ENCODE measurements at places on chromosomes 1 and 21.

- H3K27me3 ChIP-seq = no peaks in the 10 kb centered on the region
- H3K27ac ChIP-seq = no peak overlapping the region
- H3K4me1 ChIP-seq = peaks cover 20% of the 10 kb centered on the region
- peak overlapping the region; percentile 84 for H3K4me3 ChIP-seq
These were observed 203.0 kb downstream of the TOMM20 start for GRCh38 chr1:234925440-234926263.

- no peaks in the 10 kb centered on the region for H3K27me3 ChIP-seq
- H3K4me3 ChIP-seq = no peak overlapping the region
- no peaks in the 10 kb centered on the region for H3K4me1 ChIP-seq
- no peak for DNase-seq
- H3K36me3 ChIP-seq = peaks cover 18% of the 10 kb centered on the region
- no peak overlapping the region for H3K27ac ChIP-seq
These were observed 28.6 kb upstream of the TXLNA start for GRCh38 chr1:32150847-32151246.

- no peaks in the 10 kb centered on the region for H3K27me3 ChIP-seq
- no peak overlapping the region for H3K4me3 ChIP-seq
- H3K36me3 ChIP-seq = no peaks in the 10 kb centered on the region
These were observed 4.5 kb upstream of the CTNNBIP1 start for GRCh38 chr1:9914610-9914937.

DNA sequence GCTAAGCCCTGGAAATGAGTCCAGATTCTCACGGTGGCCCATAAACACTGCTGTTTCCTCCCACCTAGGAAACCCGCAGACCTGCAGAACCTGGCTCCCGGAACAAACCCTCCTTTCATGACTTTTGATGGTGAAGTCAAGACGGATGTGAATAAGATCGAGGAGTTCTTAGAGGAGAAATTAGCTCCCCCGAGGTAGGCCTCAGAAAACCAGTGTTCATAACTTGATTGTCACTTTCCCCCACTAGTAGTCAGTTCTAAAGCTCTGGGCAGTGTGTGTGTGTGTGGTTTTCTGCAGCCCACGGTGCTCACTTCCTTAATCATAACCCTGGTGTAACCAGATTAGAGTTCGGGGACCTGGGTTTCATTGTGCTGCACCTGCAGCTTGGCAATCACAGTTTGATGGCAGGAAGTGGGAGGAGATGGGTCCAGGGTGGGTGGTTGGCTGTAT lies 39.1 kb downstream of the CLIC6 start:
- peaks cover 6% of the 10 kb centered on the region for H3K27me3 ChIP-seq
- no peaks in the 10 kb centered on the region for H3K36me3 ChIP-seq
- H3K27ac ChIP-seq = no peak overlapping the region
- DNase-seq = no peak

DNA sequence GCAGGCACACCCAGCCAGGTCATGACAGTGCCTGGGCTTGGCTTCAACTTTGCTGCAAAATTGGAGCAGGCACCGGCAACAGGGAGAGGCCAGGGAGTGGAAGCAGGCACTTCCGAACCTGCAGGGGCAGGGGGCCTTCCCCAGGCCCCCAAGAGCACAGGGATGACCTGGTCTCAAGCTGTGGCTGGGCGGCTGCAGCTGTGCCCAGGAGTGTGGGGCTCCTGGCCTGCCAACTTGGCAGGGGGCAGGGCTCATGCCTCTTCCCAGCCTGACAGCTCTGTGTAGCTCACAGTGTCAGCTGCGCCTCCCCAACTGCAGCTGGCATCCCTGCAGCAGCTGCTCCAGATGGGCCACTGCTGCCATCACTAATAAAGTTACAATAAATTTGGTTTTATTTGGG lies 51.5 kb upstream of the SCYL3 start:
- DNase-seq = no peak
- no peaks in the 10 kb centered on the region for H3K27me3 ChIP-seq
- H3K4me1 ChIP-seq = no peaks in the 10 kb centered on the region
- H3K4me3 ChIP-seq = no peak overlapping the region
- H3K27ac ChIP-seq = no peak overlapping the region
- peaks cover 7% of the 10 kb centered on the region for H3K36me3 ChIP-seq

DNA sequence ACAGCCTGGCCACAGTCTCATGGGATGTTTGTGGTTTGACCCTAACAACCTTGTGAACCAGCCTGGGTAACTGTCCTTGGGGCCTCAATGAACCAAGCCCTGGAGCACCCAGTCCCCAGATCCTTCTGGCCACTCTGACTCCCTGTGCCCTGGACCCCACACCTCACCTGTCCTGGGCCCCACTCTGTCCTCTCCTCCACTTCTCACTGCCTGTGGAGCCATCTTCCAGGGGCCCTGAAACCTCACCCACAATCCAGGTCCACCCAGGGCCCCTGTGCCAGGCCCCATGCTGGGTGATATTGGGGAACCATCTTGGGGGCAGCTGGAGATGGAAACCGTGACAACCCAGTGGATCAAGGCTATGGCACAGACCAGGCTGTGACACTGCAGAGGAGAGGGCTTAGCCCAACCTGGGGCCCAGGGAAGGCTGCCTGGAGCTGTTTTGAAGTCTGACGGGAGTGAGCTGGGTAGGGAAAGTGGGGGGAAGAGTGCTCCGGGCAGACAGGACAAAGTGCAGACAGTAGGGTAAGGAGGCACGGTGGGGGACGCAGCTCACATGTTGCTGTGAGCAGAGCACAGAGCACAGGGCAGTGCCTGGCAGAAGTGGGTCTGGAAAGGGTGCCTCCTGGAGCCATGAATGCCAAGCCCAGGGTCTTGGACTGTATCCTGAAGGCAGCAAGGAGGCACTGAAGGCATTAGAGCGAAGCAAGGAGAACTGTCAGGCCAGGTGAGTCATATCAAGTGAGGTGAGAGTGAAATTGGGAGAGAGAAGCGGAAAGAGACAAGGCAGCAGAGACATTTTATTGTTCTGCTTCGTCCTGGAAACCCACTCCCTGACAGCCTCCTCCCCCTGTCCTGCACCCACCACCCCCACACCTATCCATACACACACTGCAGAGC lies 12.1 kb upstream of the LRP8 start:
- no peaks in the 10 kb centered on the region for H3K36me3 ChIP-seq
- no peak for DNase-seq
- no peak overlapping the region for H3K4me3 ChIP-seq
- peaks cover 1% of the 10 kb centered on the region for H3K4me1 ChIP-seq
- H3K27ac ChIP-seq = no peak overlapping the region

GRCh38 chr1:165117482-165117881 lies 239.0 kb downstream of the LMX1A start:
- no peaks in the 10 kb centered on the region for H3K27me3 ChIP-seq
- H3K36me3 ChIP-seq = no peaks in the 10 kb centered on the region
- no peak overlapping the region for H3K27ac ChIP-seq
- no peaks in the 10 kb centered on the region for H3K4me1 ChIP-seq
- no peak overlapping the region for H3K4me3 ChIP-seq

GRCh38 chr1:199292896-199293295 lies 654.1 kb downstream of the PTPRC start:
- no peaks in the 10 kb centered on the region for H3K4me1 ChIP-seq
- no peaks in the 10 kb centered on the region for H3K36me3 ChIP-seq
- no peak overlapping the region for H3K27ac ChIP-seq
- DNase-seq = no peak
- H3K4me3 ChIP-seq = no peak overlapping the region
- H3K27me3 ChIP-seq = peaks cover 13% of the 10 kb centered on the region

GRCh38 chr21:20646431-20647165 lies 351.6 kb upstream of the NCAM2 start:
- no peaks in the 10 kb centered on the region for H3K36me3 ChIP-seq
- DNase-seq = no peak
- no peak overlapping the region for H3K27ac ChIP-seq
- H3K4me3 ChIP-seq = no peak overlapping the region

GRCh38 chr21:43723648-43724047 lies 4.7 kb downstream of the PDXK start:
- H3K27me3 ChIP-seq = no peaks in the 10 kb centered on the region
- no peak overlapping the region for H3K4me3 ChIP-seq
- no peak for DNase-seq
- peaks cover 46% of the 10 kb centered on the region for H3K4me1 ChIP-seq

DNA sequence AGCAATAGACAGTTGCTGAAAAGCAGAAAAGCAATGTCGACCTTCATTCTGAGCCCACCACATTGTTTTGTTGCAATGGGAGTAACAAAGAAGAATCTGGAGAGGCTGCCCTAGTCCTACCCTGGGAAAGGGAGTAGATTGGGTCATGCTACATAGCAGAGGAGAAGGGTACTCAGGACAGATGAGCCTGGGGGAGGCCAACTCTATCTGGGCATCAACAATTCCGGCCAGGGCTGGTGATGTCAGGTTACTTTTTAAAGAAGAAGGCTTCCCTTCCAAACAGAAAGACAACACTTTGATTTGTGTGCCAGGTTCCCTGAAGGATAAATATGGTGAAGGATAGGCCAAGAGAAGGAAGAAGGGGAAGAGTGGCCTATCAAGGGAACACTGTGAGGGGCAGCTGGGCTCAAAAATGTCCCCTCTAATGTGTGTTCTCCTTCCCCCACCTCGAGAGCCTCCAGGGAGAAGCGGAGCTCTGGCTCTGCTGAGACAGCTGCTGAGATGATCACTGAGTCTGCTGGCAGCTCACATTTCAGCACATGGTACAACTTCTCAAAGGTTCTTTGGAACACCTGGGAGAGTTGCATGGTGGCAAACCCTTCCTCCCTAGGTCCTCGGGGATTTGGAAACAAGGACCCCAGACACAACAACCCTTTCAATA lies 3.2 kb upstream of the ADIPOR1 start:
- H3K27me3 ChIP-seq = no peaks in the 10 kb centered on the region
- H3K4me3 ChIP-seq = no peak overlapping the region
- peaks cover 18% of the 10 kb centered on the region for H3K36me3 ChIP-seq
- peaks cover 25% of the 10 kb centered on the region for H3K4me1 ChIP-seq
- no peak for DNase-seq
- no peak overlapping the region for H3K27ac ChIP-seq

- no peaks in the 10 kb centered on the region for H3K4me1 ChIP-seq
- no peaks in the 10 kb centered on the region for H3K36me3 ChIP-seq
- H3K27ac ChIP-seq = no peak overlapping the region
- H3K27me3 ChIP-seq = peaks cover 10% of the 10 kb centered on the region
- no peak overlapping the region for H3K4me3 ChIP-seq
- DNase-seq = no peak
These were observed 38.5 kb upstream of the EFCAB14 start for GRCh38 chr1:46757247-46757955.

GRCh38 chr1:192445241-192445640 lies 128.4 kb downstream of the RGS21 start:
- H3K36me3 ChIP-seq = no peaks in the 10 kb centered on the region
- no peak overlapping the region for H3K27ac ChIP-seq
- H3K4me3 ChIP-seq = no peak overlapping the region
- H3K27me3 ChIP-seq = peaks cover 4% of the 10 kb centered on the region
- DNase-seq = no peak
- H3K4me1 ChIP-seq = no peaks in the 10 kb centered on the region

GRCh38 chr1:206855859-206856258 lies 9.6 kb upstream of the IL20 start:
- H3K36me3 ChIP-seq = no peaks in the 10 kb centered on the region
- no peak overlapping the region for H3K4me3 ChIP-seq
- no peaks in the 10 kb centered on the region for H3K4me1 ChIP-seq
- H3K27ac ChIP-seq = no peak overlapping the region

- no peak for DNase-seq
- no peaks in the 10 kb centered on the region for H3K27me3 ChIP-seq
- no peaks in the 10 kb centered on the region for H3K4me1 ChIP-seq
- H3K36me3 ChIP-seq = no peaks in the 10 kb centered on the region
These were observed 92.3 kb upstream of the IVNS1ABP start for GRCh38 chr1:185409345-185409744.

DNA sequence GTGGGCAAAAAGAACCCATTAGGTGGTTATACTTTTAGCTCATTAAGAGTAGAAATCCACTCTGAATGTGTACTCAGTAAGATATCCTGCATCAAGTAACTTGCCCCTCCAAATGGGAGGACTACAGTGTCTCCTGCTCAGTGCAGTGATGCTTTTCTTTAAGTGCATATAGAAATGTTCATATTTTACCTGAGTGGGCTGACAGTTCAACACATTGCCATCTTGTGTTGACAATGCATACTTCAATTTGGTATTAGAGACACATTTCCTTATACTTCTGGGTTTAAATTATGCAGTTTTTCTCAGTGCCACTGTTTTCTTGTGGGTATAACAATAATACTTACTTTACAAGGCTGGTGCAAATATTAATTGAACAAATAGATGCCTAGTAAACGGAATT lies 318.6 kb upstream of the TMPRSS15 start:
- no peaks in the 10 kb centered on the region for H3K36me3 ChIP-seq
- H3K27me3 ChIP-seq = no peaks in the 10 kb centered on the region
- no peak overlapping the region for H3K27ac ChIP-seq

GRCh38 chr21:33770542-33770941 lies 128.2 kb downstream of the ITSN1 start:
- H3K27me3 ChIP-seq = no peaks in the 10 kb centered on the region
- H3K4me1 ChIP-seq = no peaks in the 10 kb centered on the region
- DNase-seq = no peak
- no peak overlapping the region for H3K27ac ChIP-seq
- H3K4me3 ChIP-seq = no peak overlapping the region

DNA sequence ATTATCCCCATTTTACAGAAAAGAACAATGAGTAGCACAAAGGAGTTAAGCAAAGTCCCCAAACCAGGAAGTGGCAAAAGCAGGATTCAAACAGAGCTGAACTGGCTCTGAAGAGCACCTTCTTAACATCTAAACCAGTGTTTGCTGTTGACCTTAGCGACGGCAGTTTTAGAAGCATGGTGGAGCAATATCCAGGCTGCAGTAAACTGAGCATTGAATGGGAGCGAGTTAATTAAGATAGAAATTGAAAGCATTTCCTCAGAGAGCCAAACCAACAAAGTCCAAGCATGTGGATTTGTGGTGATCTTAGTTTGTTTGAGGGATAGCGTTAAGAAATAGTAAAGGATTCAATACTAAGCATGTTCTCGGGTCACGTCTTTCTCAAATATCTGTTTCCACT lies 13.4 kb upstream of the ZNF281 start:
- H3K36me3 ChIP-seq = no peaks in the 10 kb centered on the region
- no peak for DNase-seq
- no peaks in the 10 kb centered on the region for H3K4me1 ChIP-seq
- no peak overlapping the region for H3K27ac ChIP-seq
- no peak overlapping the region for H3K4me3 ChIP-seq

- no peak overlapping the region for H3K27ac ChIP-seq
- H3K36me3 ChIP-seq = no peaks in the 10 kb centered on the region
- no peaks in the 10 kb centered on the region for H3K27me3 ChIP-seq
- no peak overlapping the region for H3K4me3 ChIP-seq
- DNase-seq = no peak
These were observed 74.0 kb upstream of the BRINP3 start for GRCh38 chr1:190551638-190552037.

DNA sequence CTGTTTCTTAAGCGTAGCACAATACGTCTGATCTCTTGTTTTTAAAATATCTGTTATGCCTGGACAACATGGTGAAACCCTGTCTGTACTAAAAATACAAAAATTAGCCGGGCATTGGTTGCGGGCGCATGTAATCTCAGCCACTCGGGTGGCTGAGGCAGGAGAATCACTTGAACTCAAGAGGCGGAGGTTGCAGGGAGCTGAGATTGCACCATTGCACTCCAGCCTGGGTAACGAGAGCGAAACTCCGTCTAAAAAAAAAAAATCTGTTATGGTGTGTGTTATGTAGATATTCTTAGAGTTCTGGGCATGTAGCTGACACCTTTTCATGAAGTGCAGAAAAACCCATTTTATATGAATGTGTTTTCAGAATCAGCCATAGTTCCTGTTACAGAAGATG lies 38.2 kb downstream of the RABGAP1L start:
- no peaks in the 10 kb centered on the region for H3K27me3 ChIP-seq
- DNase-seq = no peak
- H3K4me3 ChIP-seq = no peak overlapping the region

- no peak overlapping the region for H3K27ac ChIP-seq
- peaks cover 23% of the 10 kb centered on the region for H3K4me1 ChIP-seq
- H3K27me3 ChIP-seq = no peaks in the 10 kb centered on the region
- DNase-seq = no peak
These were observed 23.4 kb downstream of the CAPZA1 start for GRCh38 chr1:112643080-112643479.

Measured in CD4-positive, CD25-positive, alpha-beta regulatory T cell (primary cell).